Coronary artery (tissue), 2 donors: ENCODE measurements at places on chromosomes 7 and 10.

DNA sequence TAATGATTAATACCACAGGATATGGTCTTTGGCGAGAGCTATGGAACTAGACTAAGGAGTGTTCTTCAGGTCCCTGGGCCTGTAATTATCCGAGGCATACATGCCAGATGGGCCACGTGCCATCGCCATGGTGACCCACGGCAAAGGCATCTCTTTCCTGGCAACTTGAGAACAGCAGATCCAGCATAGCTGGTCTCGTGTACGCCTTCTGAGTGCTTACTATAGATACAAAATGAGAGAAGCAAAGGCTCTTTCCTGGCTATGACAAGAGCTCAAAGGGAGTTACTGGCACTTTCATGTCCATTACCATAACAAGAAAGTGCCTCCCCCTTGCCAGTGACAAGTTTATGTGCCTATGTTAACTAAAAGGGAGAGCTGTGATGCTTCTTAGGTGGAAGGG lies 26.0 kb upstream of the GLI3 start:
- DNase-seq: no peak

DNA sequence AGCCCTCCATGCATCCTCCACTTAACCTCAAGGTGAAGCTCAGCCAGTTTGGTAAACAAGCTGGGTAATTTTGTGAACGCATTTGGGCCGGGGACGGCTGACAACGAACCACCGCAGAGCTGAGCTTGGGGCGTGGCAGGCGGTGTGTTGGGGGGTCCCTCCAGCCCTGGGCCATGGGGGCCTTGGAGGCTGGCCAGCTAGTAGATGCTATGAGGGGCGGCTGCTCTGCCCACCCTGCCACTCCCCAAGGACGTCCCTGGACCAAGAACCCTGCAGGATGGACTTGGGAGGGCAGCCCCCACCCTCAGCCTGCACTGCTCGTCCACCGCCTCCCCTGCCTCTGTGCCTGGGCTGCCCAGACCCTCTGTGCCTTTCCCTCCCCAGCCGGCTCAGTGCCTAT lies 12.0 kb upstream of the SCART1 start:
- peak; percentile 65 for DNase-seq

DNA sequence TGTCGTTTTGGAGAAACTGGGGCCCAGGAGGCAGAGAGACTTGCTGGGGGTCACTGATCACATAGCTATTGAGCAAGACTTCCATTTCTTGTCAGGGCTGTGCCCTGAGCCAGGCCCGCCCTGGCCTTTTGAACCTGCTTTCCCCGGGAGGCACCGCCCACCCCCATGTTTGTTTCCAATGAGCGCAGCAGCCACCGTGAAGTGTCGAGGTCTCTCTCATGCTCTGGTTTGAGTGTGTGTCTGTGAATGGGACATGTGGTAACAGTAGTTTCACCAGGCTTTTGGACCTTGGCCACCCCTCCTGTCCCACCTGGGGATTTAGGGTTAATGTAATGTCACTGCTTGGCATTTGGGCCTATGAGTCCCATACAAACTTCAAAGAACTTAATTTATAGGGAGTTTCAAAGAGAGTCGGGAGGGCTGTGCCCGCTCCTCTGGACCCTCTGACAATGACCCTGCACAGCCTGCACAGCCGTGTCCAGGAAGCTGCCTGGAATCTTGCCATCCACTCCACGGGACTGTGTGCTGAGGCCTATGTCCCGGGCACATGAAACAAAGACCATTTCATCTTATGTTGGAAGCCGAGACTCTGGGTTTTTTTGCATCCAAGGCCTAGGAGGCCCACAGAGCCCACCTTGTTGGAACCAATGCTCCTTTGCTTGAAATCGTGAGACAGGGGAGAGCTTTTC lies 6.3 kb downstream of the PRF1 start:
- DNase-seq: no peak

- DNase-seq: no peak
Measured at GRCh38 chr7:139619367-139619657, 95.8 kb downstream of the CLEC2L start.

DNA sequence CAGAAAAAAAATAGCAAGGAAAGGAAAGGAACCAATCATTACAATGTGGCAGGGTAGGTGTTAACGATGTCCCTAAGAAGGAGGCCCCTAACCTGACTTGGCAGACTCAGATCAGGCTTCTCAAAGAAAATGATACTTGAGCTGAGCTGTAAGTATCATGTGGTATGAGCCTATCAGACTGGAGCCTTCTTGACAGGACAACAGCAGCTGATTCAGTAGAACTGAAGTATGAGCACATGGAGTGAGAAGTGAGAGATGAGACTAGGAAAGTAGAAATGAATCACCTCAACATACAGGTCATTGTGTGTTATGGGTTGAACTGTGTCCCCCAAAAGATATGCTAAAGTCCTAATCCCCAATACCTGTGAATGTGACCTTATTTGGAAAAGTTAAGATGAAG lies 66.3 kb downstream of the MTERF1 start:
- DNase-seq: no peak

DNA sequence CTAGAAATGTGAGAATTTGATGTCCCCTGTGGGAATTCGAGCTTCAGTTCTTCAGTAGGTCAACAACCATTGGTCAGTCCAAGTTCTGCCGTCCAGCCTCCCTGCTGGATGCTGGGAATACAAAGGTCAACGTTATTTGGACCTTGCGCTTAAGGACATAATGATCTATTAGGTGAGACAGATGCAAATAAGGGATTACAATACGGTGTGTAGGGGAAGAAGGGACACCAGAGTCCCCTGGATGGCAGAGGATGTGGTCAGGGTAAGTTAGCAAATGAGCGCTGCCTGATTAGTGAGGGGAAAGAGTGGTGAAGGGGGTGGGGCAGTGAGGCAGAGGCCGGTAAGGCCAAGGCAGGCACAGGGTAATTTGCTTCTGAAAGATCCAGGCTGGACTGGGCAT lies 16.2 kb downstream of the CCNY start:
- DNase-seq: no peak

- DNase-seq: no peak
Measured at GRCh38 chr7:33979807-33980355, 74.5 kb downstream of the BMPER start.

DNA sequence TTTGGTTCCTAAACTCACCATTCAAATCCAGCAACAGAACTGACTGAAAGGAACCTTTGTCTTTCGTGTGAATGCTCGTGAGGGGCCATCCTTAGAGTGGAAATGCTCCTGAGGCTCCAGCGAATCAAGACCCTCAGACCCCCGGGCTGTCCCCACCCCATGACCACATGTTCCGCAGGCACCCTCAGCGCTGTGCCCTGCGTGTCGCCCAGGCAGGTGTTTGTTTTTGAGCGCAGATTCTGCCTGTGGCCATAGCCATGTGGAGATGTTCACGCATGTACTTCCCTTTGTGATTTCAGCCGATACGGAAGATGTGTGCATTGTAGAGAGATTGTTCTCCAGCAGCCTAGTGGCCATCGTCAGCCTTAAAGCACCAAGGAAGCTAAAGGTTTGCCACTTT lies 24.2 kb downstream of the WIPI2 start:
- DNase-seq: no peak

- DNase-seq: no peak
Measured at GRCh38 chr7:133572087-133572486, 319.2 kb downstream of the EXOC4 start.

GRCh38 chr7:24831240-24831639 lies 74.0 kb upstream of the GSDME start:
- DNase-seq: no peak

DNA sequence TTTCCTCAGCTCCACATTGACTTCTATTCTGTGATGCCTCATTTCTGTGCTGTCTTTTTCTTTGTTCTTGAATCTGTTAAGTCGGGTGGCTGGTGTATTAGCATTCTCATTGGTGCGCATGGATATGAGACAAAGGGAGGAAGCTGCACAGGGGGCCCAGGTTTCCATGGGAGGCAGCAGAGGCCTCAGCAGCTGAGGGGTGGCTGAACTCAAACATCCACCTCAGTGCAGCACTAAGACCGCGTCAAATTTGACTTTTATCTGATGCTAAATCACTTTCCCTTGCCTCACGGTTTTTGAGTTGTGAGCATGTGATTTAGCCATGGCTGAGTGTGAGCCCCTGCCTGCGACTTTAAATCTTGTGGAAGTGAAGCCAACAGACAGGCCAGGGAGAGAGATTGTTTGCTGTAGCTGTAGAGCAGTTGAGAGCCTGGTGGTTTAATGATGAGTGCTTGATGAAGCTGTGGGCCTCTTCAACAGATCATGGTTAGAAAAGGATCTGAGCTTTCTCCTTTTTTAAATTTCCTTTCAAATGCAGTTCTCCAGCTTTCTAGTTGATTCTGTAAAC lies 193.3 kb upstream of the ZNF804B start:
- no peak for DNase-seq

GRCh38 chr10:122774231-122774630 lies 71.4 kb downstream of the CUZD1 start:
- no peak for DNase-seq

GRCh38 chr10:95522117-95522516 lies 39.1 kb downstream of the SORBS1 start:
- DNase-seq: no peak

DNA sequence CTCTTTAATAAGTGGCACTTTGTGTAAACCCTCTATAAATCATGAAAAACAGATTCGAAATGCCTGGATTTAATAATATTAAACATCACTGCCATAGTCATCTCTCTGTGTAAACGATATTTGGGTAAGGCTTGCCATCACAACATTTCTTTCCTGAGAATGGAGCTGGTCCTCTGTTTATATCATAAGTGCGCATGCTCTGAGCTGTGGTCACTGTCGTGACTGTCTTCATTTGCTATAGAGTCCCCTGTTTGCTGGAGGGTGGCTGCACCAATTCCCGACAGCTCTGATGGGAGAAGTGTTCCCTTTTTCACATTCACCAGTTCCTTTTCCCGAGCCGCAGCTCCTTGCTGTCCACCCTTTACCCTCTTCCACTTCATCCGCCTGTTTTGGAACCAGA lies 50.4 kb upstream of the AGMO start:
- DNase-seq: no peak

GRCh38 chr7:99839287-99840021 lies 11.6 kb downstream of the CYP3A43 start:
- no peak for DNase-seq

DNA sequence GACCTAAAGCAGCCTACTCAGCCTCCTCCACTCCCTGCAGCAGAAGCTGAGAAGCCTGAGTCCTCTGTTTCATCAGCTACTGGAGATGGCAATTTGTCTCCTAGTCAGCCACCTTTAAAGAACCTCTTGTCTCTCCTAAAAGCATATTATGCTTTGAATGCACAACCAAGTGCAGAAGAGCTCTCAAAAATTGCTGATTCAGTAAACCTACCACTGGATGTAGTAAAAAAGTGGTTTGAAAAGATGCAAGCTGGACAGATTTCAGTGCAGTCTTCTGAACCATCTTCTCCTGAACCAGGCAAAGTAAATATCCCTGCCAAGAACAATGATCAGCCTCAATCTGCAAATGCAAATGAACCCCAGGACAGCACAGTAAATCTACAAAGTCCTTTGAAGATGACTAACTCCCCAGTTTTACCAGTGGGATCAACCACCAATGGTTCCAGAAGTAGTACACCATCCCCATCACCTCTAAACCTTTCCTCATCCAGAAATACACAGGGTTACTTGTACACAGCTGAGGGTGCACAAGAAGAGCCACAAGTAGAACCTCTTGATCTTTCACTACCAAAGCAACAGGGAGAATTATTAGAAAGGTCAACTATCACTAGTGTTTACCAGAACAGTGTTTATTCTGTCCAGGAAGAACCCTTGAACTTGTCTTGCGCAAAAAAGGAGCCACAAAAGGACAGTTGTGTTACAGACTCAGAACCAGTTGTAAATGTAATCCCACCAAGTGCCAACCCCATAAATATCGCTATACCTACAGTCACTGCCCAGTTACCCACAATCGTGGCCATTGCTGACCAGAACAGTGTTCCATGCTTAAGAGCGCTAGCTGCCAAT lies 202.2 kb downstream of the ZEB1 start:
- DNase-seq: no peak

GRCh38 chr10:29256586-29256985 lies 32.3 kb upstream of the LYZL1 start:
- DNase-seq: no peak

GRCh38 chr7:964401-965231 lies 10.1 kb upstream of the ADAP1 start:
- DNase-seq: no peak

DNA sequence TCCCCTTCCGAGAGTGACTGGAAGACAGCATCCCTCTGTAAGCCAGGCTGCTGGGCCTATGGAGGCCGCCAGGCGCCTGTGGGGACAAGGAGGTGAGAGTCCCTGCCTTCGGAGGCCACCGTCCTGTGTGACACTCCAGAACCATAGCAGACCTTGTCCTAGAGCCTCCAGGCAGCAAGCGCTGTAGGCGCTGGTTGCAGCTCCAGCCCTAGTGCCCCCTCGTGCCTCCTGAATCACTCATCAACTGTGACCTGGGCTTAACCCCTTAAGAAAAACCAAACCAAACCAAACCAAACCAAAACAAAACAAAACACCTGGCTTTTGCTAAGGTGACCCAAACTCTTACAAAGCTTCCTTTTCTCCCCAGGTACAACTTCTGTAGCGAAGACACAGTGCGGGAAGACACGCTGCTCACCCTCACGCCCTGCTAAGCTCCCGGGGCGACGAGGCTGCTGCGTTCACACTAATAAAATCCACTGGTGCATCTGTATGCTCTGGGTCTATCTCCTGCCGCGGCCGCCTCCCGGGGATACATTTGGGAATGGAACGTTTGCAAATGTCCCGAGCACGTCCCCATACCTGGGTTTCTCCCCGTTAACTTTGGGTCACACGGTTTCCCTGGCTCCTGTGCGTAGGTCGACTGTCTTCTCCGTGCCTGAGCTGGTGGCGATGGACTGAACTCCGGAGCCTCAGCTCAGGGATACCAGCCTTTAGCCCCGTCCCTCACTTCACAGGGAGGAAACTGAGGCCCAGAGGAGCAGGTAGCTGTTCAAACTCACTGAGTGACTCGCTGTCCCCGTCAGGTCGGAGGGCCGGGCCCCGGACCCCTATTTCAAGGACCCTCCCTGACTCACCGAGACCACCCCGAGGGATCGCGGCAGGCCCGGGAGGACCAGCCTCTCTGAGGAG lies 11.8 kb upstream of the PNLIPRP2 start:
- DNase-seq: no peak

DNA sequence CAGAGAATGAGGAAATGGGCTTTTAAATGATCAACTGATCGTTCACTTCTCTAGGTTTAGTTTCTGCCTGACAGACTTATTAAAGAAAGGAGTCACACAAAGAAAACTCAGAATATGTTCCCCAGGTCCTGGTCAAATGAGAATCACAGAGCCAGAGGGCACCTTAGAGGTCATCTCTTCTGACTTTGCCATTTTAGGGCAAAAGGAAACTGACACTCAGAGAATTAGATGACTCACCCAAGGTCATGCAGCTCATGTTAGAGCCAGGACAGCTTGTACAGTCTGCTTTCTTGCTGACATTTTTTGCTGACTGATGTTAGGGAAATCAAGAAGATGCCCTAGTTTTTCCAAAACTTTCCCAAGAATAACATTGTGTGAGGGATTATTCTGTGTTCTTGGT lies 312.7 kb upstream of the SP8 start:
- DNase-seq: no peak

- DNase-seq: no peak
Measured at GRCh38 chr10:92662848-92663247, 26.9 kb upstream of the HHEX start.

GRCh38 chr10:79209340-79209739 lies 137.9 kb upstream of the PPIF start:
- no peak for DNase-seq
